ENCODE measurements at places on chromosomes 13 and 19. TPM values are rescaled to one million over a fixed set of nuclear protein-coding genes. Genes with fewer than 3 reads are reported as not detected.
A peak's percentile ranks its signal among the peaks of the same experiment; 100 is the strongest.

GRCh38 chr13:73335944-73336343 lies 277.1 kb downstream of the KLF5 start:
- no peak for DNase-seq
- H3K27me3 ChIP-seq = no peaks in the 10 kb centered on the region
- no peak overlapping the region for H3K4me3 ChIP-seq
- no peaks in the 10 kb centered on the region for H3K36me3 ChIP-seq
- no peak overlapping the region for H3K27ac ChIP-seq
- peaks cover 14% of the 10 kb centered on the region for H3K4me1 ChIP-seq

DNA sequence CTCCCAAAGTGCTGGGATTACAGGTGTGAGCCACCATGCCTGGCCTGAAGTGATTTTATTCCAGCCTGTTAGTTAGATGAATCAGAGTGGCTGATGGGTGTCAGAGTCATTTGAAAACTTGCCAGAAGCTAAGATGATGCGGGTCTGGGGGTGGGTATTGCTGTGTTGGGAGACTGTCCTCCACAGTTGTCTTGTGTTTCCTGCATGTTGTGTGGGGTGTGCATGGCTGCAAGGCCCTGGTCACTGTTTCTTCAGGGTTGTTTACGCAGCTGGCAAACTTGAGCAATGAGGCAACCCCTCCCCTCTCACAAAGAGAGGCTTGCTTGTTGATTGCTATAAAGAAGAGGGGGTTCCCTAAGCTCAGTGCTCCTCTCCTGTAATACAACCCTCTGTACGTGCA lies 71.8 kb downstream of the TRPM4 start:
- peaks cover 27% of the 10 kb centered on the region for H3K4me1 ChIP-seq
- no peaks in the 10 kb centered on the region for H3K27me3 ChIP-seq
- no peak overlapping the region for H3K4me3 ChIP-seq
- no peak overlapping the region for H3K27ac ChIP-seq
- DNase-seq = no peak

DNA sequence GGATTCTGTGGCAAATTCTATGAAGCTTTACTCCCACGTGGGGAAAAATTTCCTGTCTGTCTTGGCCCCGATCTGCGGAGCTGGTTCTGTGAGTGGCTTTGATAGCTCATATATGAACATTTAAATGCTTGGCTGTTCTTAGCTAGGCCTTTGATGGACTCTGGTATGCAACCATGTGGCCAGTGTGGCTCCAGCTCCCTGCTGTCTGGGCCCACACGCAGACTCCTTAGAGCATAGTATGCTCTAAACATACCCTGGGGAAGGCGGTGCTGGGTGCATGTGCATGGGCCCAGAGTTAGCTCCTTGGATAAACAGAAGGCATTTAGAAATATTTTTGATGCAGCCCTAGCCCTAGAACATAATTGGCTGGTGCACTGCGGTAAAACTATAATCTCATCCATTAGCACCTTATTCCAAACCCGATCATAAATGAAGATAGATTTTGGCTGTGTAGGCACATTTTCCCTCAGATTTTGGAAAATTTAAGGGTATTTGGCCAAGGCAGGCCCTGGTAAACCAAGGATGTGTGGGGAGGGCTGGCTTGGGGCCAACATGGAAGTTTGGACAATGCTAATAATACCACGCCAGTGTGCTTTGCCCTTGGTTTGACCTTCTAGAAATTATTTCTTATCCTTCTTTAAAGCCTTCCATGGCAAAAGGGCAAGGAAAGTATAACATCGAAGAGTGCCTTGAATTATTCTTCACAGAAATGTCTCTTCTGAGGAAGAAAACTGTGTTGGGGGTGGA lies 153.5 kb downstream of the LMO7 start:
- no peak overlapping the region for H3K27ac ChIP-seq
- H3K4me3 ChIP-seq = no peak overlapping the region
- no peak for DNase-seq
- no peaks in the 10 kb centered on the region for H3K36me3 ChIP-seq
- no peaks in the 10 kb centered on the region for H3K27me3 ChIP-seq

GRCh38 chr19:38152461-38153379 lies 71.3 kb downstream of the DPF1 start:
- no peak overlapping the region for H3K4me3 ChIP-seq
- no peaks in the 10 kb centered on the region for H3K27me3 ChIP-seq
- no peaks in the 10 kb centered on the region for H3K4me1 ChIP-seq
- no peak for DNase-seq

GRCh38 chr13:21998279-21998990 lies 327.6 kb downstream of the FGF9 start:
- no peak overlapping the region for H3K27ac ChIP-seq
- no peaks in the 10 kb centered on the region for H3K36me3 ChIP-seq
- H3K4me1 ChIP-seq = no peaks in the 10 kb centered on the region
- no peak overlapping the region for H3K4me3 ChIP-seq
- H3K27me3 ChIP-seq = no peaks in the 10 kb centered on the region

- H3K36me3 ChIP-seq = no peaks in the 10 kb centered on the region
- H3K27me3 ChIP-seq = no peaks in the 10 kb centered on the region
- H3K4me1 ChIP-seq = peaks cover 56% of the 10 kb centered on the region
- peak within 1 kb of the TSS; percentile 100 for H3K27ac ChIP-seq
- H3K4me3 ChIP-seq = peak within 1 kb of the TSS; percentile 90
Measured at GRCh38 chr19:507286-508203, at the start of gene TPGS1. TPGS1 (plus strand) TSS chr19:507497; CDS start chr19:507507, 10 bp downstream.

DNA sequence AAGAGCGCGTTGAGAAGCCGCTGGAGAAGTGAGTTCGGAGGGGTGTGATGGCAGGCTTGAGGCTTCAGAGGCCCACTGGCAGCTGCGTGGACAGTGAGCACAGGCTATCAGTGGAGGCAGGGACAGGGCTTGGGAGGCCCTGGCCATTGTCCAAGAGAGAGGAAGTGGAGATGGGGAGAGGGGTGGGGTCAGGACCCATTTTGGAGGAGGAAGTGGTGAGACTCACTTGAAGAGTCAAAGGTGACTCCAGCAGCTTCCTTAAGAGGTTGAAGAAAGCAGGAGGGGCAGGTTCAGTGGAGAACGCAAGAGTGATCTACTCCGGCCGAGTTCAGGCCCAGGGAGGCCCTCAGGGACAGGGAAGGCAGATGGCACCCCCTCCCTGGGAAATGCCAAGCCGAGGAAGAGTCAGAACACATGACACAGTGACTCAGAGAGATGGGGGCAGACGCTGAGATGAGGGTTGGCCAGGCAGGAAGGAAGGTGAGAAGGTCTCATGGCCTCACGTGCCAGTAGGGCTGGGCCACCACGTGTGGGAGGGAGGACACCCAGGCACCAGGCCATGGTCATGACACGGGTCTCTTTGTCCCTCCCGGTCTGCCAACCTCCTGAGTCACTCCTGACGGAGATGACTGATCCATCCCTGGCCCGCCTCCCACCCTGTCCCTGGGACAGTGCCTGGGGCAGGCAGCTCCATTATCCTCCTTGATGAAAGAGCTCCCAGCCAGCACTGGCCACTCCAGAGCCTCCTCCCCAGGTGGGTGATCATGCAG lies 10.1 kb upstream of the CD22 start:
- no peaks in the 10 kb centered on the region for H3K36me3 ChIP-seq
- H3K27ac ChIP-seq = peak overlapping the region; percentile 35
- no peak for DNase-seq
- H3K27me3 ChIP-seq = no peaks in the 10 kb centered on the region
- peak overlapping the region; percentile 25 for H3K4me3 ChIP-seq
- H3K4me1 ChIP-seq = peaks cover 12% of the 10 kb centered on the region

The FFAR2 gene
- not detected for total RNA-seq

The KIR3DL2 gene
- 0.89 TPM for total RNA-seq

Measured in activated T-cell treated with anti-CD3 and anti-CD28 coated beads, Interleukin-2, amount 50 U/mL, for 72 hours (primary cell).